ENCODE measurements at places on chromosomes 2 and 18.

GRCh38 chr2:38748391-38748790 is 2.8 kb downstream of the SRSF7 start:
- peaks cover 68% of the 10 kb centered on the region for H3K36me3 ChIP-seq
- peaks cover 71% of the 10 kb centered on the region for H3K4me1 ChIP-seq
- H3K4me3 ChIP-seq, result peak overlapping the region; percentile 91
- no peaks in the 10 kb centered on the region for H3K27me3 ChIP-seq

DNA sequence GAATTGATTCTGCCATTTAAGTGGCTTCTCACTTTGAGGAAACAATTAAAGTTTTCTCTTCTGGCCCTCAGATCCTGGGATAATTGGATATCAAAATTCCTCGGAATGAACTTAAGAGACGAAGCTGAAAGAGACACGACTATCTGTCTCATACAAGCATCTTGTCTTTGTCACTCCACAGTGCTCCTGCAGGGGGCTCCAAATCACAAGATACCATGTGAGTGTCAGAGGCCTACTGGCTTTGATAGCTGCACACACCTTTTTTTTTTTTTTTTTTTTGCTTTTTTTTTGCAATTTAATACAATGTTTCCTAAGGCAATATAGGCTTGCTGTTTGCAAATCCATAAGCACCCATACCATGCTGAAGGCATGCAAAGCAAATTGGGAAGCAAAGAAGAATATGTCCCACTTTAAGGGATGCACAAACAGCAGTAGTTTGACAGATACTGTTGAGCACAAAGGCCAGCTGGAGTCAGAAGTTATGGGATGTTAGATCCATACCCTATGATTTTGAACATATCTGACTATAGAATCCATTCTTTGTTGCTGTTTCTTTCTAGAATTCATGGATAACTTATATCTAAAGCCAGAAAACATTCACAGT is 109.0 kb upstream of the CBLN2 start:
- no peak overlapping the region for H3K4me3 ChIP-seq
- DNase-seq, result peak; percentile 56
- H3K27ac ChIP-seq, result no peak overlapping the region
- H3K4me1 ChIP-seq, result no peaks in the 10 kb centered on the region

DNA sequence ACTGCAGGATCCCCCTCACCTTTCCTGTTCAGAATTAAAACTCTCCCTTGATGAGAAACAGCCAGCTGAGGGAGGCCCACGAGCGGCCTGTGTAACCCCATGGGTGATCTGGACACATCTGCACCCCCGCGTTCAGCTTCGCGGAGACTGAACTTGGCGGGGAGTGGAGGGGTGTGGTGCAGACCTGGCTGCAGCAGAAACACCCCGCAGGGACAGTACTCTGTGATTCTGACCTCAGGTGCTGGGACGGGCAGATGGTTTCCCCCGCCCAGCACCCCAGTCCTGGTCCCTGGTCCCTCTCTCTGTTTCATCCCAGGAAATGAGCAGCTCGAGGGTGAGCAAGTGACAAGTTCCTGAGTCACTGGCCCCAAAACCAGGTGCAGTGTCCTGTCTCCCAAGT is 41.2 kb downstream of the GBX2 start:
- no peak for DNase-seq
- no peaks in the 10 kb centered on the region for H3K36me3 ChIP-seq
- no peak overlapping the region for H3K4me3 ChIP-seq
- no peak overlapping the region for H3K27ac ChIP-seq

DNA sequence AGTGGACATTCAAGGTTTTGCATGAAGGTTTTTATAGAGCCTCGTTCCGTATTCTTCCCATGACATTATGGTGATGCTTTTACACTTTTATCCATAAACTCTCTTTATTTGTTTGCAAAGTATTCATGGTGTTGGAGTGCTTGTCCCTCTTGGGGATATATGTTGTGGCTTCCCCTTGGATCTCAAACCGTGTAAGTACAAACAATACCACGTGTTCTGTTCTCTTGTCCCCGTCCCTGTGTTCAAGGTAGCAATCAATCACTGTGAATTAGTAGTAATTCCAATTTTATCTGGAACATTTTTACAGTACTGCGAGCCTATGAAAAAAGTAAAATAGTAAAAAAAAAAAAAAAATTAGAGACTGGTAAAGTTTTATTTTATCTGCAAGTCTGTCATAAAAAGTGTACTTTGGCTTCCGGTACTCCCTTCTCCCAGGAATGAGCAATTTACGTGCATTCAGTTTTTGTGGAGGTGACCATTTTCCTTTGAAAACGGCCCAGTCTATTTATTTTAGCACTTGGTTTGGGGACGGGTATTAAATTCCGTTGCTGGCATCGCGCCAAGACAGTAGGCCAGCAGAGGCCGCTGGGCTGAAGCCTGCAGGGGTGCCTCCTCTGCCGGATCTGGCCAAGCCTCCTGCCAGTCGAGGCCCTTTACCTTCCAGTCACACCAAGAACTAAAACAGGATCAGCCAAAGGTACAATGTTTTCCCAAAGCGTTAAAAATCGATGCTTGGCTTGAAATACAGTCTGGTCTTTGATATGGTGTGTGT is 175.7 kb downstream of the SOCS6 start:
- no peak overlapping the region for H3K27ac ChIP-seq
- peak overlapping the region; percentile 2 for H3K4me3 ChIP-seq
- peak; percentile 14 for DNase-seq
- H3K27me3 ChIP-seq, result peaks cover 24% of the 10 kb centered on the region
- peaks cover 4% of the 10 kb centered on the region for H3K4me1 ChIP-seq
- H3K36me3 ChIP-seq, result no peaks in the 10 kb centered on the region

GRCh38 chr18:9825571-9826073 is 60.2 kb upstream of the TXNDC2 start:
- no peak overlapping the region for H3K4me3 ChIP-seq
- no peaks in the 10 kb centered on the region for H3K4me1 ChIP-seq
- no peak for DNase-seq
- H3K27ac ChIP-seq, result no peak overlapping the region
- H3K27me3 ChIP-seq, result peaks cover 6% of the 10 kb centered on the region

DNA sequence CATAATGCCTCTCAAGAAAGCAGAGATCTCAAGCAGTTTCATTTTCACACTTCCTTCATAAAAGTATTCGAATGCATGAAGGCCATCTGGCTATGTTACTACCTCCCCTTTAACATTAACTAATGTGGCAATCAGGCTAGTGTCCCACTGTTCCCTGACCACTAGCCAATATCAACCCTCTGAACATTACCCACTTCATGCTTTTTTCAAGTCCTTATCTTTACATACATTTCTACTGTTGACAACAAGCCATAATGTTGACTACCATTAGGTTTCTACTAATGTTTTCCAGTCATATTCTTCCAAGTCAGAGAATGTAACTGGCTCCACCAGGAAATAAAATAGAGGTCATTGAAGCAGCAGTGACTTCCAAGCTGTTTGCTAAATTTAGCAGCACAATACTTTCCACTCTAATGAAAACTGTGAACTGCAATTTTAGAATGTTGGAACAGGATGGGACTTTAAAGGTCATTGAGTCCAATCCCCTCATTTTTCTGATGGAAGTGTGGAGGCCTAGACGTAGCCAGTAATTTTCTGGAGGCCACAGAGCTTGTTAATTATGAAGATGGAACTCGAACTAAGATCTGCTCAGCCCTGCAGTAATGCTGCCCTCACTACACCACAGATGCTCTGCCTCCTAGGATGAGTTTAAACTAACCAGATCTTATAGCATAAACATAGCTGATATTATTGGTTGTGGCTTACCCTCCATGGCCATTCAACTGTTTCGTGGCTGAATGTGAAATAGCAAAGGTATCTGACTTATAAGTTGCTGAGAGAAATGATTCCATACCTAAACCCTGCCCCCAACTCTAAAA is 630 bp upstream of the PPP1R1C start:
- H3K27ac ChIP-seq, result no peak overlapping the region
- no peaks in the 10 kb centered on the region for H3K4me1 ChIP-seq
- H3K36me3 ChIP-seq, result no peaks in the 10 kb centered on the region
- DNase-seq, result no peak

- no peak overlapping the region for H3K27ac ChIP-seq
- DNase-seq, result no peak
- peaks cover 64% of the 10 kb centered on the region for H3K4me1 ChIP-seq
- H3K4me3 ChIP-seq, result no peak overlapping the region
Observed at GRCh38 chr2:70041663-70042062, 45.6 kb upstream of the PCBP1 start.

- no peak overlapping the region for H3K4me3 ChIP-seq
- H3K4me1 ChIP-seq, result no peaks in the 10 kb centered on the region
- DNase-seq, result no peak
- no peak overlapping the region for H3K27ac ChIP-seq
Observed at GRCh38 chr2:132443106-132443505, 26.5 kb downstream of the GPR39 start.

GRCh38 chr18:3985020-3985419 is 470.1 kb downstream of the DLGAP1 start:
- peaks cover 13% of the 10 kb centered on the region for H3K4me1 ChIP-seq
- peaks cover 8% of the 10 kb centered on the region for H3K36me3 ChIP-seq
- peak overlapping the region; percentile 78 for H3K27ac ChIP-seq
- peak; percentile 10 for DNase-seq

DNA sequence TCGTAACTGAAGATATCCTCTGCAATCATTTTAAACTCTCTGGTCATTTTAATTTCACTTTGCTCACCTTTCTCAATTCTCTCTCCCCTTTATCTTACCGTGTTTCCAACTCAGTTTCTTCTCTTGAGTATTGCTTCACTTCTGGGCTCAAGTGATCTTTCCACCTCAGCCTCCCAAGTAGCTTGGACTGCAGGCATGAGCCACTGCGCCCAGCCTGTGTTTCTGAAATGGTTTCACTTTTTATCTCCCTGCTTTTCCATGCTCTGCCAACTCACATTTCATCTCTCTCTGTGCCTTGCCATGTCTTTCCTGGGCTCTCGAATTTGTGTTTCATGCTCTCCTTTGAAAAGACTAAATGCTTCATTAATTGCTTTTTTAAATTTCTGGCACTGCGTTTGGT is 30.5 kb upstream of the TMEM131 start:
- no peak overlapping the region for H3K27ac ChIP-seq
- peaks cover 32% of the 10 kb centered on the region for H3K4me1 ChIP-seq
- peak overlapping the region; percentile 17 for H3K4me3 ChIP-seq

DNA sequence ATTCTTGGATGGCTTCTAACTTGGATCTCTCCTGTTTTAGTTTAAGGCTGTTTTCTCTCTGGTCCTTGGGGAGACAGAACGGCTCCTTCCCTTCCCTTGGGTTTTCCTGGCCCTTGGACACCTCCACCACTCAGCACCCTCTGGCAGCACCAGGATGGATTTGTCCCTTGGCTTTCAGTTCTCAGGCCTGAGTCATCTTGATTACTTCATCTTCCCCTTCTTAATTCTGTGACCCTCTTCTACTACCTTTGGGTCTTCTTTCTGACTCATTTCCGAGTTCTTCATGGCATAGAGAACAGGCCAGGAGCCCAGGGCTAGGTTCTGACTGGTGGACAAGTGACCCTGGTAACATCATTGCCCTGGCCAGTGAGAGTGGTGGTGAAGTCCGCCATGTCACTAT is 14.9 kb downstream of the IGFBP2 start:
- no peak for DNase-seq
- no peak overlapping the region for H3K4me3 ChIP-seq

DNA sequence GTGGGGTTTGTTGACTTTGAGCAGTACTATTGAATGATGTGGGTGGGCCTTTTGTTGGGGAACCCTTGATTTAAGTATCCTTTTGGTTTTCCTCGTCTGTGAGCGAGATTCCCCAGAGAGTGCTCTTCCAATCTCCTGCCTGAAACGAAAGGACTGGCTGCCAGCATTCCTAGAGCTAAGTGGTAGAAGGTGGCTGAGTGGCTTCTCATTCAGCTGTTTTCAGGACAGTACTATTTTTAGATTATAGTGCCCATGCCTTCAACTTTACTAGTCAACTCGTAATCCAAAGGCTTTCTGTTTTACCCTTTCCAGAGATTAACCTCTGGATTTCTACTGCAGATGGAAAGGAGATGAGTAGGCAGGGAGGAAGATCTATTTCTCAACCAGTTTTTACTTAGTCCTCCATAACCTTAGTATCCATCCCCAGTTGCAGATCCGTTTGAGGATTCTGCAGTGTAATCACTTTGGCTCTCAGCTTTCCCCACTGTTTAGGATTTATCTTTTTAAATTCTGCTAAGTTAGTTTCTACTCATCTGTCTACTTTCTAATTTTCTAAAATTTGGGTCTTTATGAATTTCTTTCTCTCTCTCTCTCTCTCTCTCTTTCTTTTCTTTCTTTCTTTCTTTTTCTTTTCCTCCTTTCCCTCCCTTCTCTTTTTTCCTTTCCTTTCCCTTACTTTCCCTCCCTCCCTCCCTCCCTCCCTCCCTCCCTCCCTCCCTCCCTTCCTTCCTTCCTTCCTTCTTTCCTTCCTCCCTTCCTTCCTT is 9.2 kb downstream of the SLC4A1AP start:
- no peak overlapping the region for H3K4me3 ChIP-seq
- H3K27me3 ChIP-seq, result no peaks in the 10 kb centered on the region
- DNase-seq, result no peak
- no peak overlapping the region for H3K27ac ChIP-seq

- peaks cover 46% of the 10 kb centered on the region for H3K27me3 ChIP-seq
- peak overlapping the region; percentile 36 for H3K4me3 ChIP-seq
- no peak for DNase-seq
- peaks cover 9% of the 10 kb centered on the region for H3K4me1 ChIP-seq
- no peak overlapping the region for H3K27ac ChIP-seq
- no peaks in the 10 kb centered on the region for H3K36me3 ChIP-seq
Observed at GRCh38 chr2:74440378-74441169, 1.2 kb downstream of the RTKN start.

DNA sequence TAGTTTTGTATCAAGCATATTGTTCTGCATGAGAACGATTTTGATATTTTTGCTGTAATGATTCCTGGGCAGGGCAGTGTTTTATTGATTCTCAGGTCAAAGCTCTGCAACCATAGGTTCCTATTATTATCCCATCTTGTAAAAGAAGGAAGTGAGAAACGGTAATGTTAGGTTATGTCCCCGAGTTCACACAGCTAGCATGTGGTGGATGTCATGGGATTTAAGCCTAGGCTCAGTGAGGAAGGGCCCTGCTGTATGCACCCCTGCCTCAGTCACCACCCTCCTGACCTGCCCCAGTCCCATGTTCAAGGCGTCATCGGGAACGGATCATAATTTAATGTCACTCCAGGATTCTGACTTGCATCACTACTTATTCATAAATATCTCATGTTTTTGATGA is 10.7 kb downstream of the ACP1 start:
- no peak overlapping the region for H3K27ac ChIP-seq
- H3K4me3 ChIP-seq, result no peak overlapping the region
- no peak for DNase-seq
- no peaks in the 10 kb centered on the region for H3K27me3 ChIP-seq

- DNase-seq, result no peak
- no peaks in the 10 kb centered on the region for H3K4me1 ChIP-seq
- no peaks in the 10 kb centered on the region for H3K27me3 ChIP-seq
- H3K36me3 ChIP-seq, result peaks cover 2% of the 10 kb centered on the region
- no peak overlapping the region for H3K4me3 ChIP-seq
Observed at GRCh38 chr2:61949714-61950560, 44.5 kb downstream of the COMMD1 start.

DNA sequence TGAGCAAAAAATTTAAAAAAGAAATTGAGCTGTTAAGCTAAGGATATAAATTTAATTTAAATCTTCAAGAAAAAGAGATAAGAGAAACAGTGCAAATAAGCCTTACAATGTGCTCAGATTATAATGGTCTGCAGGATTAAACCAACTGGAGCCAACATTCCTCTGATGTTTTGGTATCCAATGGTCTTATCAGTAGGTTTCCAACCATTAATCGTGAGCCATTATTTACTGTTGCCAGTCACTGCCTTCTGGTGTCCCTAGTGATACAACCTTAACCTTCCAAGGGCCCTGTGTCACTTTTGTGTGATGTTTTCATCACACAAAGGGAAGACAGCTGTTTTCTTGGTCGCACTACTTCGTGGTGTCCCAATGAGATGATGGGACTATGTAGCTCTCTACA is 134.5 kb upstream of the CTAGE1 start:
- no peak overlapping the region for H3K27ac ChIP-seq
- peaks cover 5% of the 10 kb centered on the region for H3K27me3 ChIP-seq
- no peaks in the 10 kb centered on the region for H3K36me3 ChIP-seq
- H3K4me3 ChIP-seq, result no peak overlapping the region
- DNase-seq, result no peak

Measured in activated CD4-positive, alpha-beta T cell treated with anti-CD3 and anti-CD28 coated beads, Interleukin-2, amount 10 ng/mL, durations not matched to agents 7 days and 5 days (primary cell).